ENCODE measurements at places on chromosomes 2 and 18.

DNA sequence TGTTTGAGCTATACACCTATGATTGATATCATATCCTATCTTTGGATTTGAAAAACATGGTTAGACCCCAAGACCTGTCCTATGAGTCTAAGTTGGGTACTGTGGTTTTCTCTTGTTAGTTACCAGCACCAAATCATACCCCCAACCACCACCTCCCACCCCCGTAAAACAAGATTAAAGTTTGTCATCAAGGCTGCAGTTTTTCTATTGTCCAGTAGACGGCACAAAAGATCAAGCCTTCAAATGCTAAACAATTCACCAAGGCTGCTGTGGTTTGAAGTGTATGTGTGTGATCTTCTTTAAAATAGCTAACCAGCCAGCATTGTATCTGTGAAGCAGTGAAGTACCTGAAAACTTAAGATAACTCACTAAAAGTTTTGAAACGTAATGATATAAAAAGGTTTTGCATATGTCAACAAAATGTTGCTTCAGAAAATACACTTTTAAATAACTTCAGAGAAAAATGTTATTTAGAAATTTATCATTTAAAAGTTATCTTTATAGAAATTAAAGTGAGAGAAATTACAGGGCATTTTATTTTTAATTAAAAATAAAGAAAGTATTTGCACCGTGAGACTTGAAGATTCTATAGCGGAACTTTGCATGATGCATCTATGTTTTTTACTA, 5.8 kb upstream of the MEIS1 start:
- no peak for DNase-seq

DNA sequence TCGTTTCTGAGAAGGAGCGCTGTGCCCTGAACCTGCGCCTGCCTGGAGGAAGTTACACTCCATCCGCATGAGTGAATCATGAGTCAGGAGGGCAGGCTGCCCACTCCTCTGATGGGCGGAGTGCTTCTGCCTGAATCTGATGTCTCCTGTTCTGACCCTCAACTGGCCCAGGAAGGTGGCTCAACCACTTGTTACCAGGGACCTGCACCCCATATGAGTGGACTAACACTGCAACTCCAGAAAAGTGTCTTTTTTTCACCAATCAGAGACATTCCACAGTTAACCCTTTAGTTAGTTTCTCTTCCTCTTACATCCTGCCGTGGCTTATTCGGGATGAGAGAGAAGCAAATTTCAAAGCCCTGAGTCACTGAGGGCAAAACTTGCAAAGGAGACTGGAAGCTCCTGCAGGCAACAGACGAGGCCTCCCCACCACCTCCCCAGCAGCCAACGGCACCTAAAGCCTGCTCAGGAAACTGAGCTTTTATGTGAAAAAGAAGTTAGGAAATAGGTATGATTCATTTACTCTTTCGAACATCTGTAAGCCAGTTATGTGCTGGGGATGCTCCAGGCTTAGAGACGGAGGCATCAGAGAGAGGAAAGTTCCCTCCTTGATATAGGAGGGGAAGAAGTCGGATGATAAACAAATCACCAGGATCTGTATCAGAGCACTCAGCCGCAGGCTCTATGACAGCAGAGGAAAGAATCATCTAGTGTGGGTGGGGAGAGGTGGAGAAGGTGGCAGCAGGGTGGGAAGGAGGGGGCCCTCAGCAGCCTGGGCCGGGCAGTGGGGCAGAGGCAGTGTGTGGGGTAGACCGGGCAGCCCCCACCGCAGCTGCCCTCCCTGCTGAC, 30.9 kb downstream of the MBP start:
- no peak for DNase-seq

- no peak for DNase-seq
These were observed 113.5 kb downstream of the KCTD1 start for GRCh38 chr18:26434887-26435286.

DNA sequence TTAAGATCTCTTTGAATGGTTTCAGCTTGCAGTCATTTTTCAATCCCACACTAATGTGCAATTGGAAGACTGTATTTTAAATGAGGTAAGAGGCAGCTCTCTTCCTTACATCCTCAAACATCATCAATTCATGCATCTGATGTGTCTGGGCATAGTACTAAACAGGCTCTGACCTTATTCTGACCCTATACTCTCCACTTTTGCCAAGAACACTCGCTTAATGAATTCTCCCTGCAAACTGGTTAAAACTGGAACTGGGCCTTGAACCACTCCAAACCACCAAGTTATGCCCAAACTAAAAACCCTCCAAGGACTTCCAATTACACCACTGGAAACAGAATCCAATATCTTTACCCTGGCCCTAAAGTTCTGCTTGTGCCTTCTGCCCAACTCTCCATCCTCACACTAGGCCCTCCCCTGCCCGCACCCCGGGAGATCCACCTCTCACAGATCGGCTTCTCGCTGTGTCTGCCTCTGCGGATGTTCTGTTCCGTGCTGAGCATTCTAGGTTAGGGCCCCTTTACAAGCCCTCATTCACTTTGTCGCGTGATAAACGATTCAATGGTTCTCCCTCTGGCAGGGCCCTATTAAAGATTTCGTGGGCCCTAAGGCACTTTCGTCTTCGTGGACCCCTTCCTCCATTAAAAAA, 1.2 kb downstream of the M1AP start:
- DNase-seq = no peak

- DNase-seq = no peak
These were observed 105.8 kb upstream of the UGP2 start for GRCh38 chr2:63735931-63736330.

- DNase-seq = no peak
These were observed 203.5 kb upstream of the TWIST2 start for GRCh38 chr2:238644095-238645081.

DNA sequence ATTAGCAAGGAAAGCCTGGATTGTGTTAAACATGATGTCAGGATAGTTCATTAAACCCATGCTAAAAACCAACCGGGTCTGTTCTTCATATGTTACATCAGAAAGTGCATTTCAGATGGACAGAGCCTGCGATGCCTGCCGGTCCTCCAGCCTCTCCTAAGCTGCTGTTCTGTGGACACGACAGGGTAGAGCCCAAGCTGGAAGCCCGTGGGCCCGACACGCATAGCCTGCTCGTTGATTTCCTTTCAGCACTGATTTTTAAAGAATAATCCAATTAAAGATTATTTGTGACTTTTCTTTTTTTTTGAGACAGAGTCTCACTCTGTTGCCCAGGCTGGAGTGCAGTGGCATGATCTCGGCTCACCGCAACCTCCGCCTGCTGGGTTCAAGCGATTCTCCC, 797 bp downstream of the OR6B3 start:
- DNase-seq = no peak

- no peak for DNase-seq
These were observed 4.0 kb downstream of the TMEM200C start for GRCh38 chr18:5891184-5891853.

GRCh38 chr2:221572821-221573429, 821 bp upstream of the EPHA4 start:
- no peak for DNase-seq

DNA sequence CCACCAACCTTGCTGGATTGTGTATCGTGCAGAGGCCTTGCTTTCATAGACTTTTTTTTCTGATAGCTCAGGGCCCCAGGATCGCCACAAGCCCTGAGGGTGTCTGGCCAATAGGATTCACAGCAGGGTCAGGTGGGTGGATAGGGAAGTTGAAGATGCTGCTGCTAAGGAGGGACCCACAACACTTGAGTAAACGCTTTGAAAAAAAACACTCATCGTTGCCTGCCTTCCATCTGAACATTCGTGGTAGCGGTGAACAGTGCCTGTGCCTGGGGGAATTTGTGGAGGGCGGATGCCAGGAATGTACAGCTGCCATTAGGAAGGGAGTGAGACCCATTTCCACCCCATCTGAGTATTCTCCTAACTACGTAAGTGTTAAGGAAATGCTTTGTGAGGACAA, 104.6 kb upstream of the TPO start:
- no peak for DNase-seq

- no peak for DNase-seq
These were observed 1178.5 kb upstream of the ACVR2A start for GRCh38 chr2:146666340-146666739.

DNA sequence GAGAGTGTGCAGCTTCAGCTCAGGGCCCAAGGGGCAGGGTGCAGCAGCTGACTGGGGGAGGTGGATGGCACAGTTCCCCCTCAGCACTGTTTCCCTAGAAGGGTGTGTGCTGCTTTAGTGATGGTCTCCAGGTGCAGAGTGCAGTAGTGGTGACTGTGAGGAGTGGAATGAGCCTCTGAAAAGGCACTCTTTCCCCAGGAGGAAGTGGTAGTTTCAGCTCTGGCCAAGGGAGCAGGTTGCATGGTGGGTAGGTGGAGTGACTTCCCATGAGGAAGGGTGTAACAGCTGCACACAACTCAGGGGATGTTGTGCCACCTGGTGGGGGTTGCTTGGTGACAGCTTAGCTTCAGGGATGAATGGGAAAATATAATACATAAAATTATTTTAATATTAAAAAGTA, 251.5 kb upstream of the NXPH2 start:
- DNase-seq = no peak

- no peak for DNase-seq
These were observed 123.9 kb upstream of the SULT1C3 start for GRCh38 chr2:108115868-108116267.

GRCh38 chr2:33242845-33243244, 233.6 kb upstream of the RASGRP3 start:
- no peak for DNase-seq

GRCh38 chr2:101803945-101804696, 106.6 kb downstream of the MAP4K4 start:
- DNase-seq = no peak

- no peak for DNase-seq
These were observed 298.4 kb downstream of the NDUFA10 start for GRCh38 chr2:239726631-239727181.

DNA sequence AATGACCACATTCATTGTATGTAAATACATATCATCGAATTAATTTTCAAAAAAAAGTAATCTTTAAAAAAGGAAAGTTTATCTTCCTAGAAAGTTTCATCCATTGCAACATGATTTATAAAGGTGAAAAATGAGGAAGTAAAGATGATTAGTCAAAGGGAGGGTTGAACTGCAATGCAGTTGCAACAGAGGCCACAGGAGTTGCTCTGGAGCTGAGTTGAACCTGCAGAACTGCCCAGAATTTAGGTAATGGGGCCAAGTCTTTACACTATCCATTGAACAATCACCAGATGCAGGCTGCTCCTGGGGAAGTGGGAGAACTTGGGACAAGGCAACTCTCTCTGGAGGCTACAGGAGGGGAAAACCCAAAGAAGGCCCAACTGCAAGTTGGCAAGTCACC, 390.7 kb downstream of the METTL4 start:
- no peak for DNase-seq

DNA sequence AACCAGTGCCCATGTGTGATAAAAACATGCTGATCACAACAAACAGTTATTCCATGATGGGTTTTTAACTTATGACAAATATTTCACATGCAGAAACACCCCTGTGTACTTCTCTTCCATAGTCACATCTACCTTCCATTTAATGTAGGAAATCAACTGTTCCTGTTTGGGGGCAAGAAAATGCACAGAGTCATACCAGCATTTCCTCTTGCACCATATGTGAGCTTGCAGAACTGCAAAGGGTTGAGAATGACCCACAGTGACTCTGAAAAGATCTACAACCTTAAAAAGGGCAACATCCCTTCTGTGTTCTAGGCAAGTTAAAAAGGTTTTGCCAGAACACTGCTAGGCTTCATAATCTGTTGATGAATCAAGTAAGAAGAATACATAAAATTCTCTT, 9.9 kb downstream of the BMP10 start:
- no peak for DNase-seq

GRCh38 chr18:28078849-28079248, 98.1 kb downstream of the CDH2 start:
- DNase-seq = no peak

- DNase-seq = no peak
These were observed 338.4 kb downstream of the FIGN start for GRCh38 chr2:163397451-163397850.

- DNase-seq = no peak
These were observed 32.9 kb downstream of the SMAD7 start for GRCh38 chr18:48917579-48918517.

- no peak for DNase-seq
These were observed 180.9 kb downstream of the ZBTB7C start for GRCh38 chr18:48228301-48228715.

DNA sequence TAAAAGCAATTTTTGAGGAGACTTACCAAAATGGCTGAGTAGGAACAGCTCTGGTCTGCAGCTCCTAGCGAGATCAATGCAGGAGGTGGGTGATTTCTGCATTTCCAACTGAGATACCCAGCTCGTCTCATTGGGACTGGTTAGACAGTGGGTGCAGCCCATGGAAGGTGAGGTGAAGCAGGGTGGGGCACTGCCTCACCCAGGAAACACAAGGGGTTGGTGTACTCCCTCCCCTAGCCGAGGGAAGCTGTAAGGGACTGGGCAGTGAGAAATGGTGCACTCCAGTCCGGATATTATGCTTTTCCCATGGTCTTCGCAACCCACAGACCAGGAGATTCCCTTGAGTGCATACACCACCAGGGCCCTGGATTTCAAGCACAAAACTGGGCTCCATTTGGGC, 419.0 kb downstream of the NUP35 start:
- no peak for DNase-seq

DNA sequence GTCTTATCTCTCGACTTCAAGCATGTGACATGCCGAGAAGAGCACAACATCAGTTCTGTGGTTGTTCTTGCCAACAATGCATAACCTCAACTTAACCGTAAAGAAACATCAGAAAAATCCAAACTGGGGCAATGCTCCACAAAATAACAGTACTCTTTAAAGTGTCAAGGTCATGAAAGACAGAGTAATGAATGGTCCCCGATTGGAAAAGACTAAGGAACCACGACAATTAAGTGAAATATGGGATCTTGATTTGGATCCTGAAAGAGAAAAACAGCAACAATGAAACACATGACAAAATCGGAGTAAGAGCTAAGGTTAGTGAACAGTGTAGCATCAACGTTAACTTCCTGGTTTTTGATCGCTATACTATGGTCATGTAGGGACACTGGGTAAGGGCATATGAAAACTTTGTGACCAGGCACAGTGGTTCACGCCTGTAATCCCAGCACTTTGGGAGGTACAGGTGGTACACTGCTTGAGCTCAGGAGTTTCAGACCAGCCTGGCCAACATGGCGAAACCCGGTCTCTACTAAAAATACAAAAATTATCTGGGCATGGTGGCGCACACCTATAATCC, 55.2 kb downstream of the UNC50 start:
- DNase-seq = no peak

DNA sequence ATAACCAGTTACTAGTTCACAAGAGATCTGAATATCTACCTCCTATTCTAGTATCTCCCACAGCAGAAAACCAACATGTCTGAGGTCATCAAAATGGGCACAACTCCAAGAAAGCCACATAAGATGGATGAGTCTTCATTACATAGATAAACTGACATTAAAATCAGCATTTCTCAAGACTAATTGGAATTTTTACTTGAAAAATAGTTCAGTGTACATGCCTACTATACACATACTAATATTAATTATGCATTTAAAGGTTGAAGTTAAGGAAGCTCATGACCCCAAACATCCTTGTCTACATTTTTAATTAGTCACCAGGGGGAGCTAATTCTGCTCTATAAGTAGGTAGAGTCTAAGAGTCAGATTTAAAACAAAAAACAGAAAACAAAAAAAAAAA, 41.9 kb downstream of the ZNF521 start:
- DNase-seq = no peak

GRCh38 chr18:59219672-59220163, at the start of gene GRP:
Gene GRP (plus strand): TSS chr18:59220158. CDS start chr18:59220266, 108 bp downstream.
- no peak for DNase-seq

All from NCI-H2081 treated with DMSO at 0.1 percent for 48 hours (cell line).